ENCODE measurements at places on chromosomes 1 and 21.

GRCh38 chr1:117364240-117364639, 3.0 kb upstream of the MAN1A2 start:
- ATAC-seq, result no peak

DNA sequence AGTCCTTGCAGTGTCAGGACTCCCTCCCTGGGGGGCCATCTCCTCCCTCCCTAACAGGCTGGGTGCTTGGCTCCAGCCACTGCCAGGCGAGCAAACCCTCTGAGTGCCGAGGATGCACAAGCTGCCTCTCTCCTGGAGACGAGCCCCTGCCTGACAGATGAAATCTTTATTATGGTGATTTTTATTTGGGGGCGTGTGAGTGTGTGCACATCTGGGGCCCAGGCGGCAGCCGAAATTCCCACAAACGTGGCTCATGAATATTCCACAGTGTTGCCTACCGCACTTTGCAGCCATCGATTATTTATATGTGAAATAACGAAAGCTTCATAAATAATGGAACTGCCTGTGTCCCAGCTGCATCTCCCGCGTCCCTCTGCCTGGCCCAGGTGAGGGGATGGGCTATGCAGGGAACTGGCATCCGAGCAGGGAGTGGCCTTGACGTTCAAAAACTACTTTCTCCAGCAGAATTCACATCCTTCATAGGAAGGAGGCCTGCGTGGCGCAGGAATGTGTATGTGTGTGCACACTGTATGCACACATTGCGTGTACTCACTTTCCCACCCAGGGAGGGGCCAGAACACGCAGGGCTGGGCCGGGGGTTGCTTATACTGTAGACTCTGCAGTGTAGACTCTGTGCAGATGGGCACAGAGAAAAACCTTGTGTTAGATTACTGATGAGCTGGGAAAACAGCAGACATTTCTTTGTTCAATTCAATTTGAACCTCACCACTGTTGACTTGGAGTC, 73.1 kb downstream of the UBIAD1 start:
- ATAC-seq, result no peak

GRCh38 chr1:116880917-116881316, 28.8 kb upstream of the PTGFRN start:
- no peak for ATAC-seq

DNA sequence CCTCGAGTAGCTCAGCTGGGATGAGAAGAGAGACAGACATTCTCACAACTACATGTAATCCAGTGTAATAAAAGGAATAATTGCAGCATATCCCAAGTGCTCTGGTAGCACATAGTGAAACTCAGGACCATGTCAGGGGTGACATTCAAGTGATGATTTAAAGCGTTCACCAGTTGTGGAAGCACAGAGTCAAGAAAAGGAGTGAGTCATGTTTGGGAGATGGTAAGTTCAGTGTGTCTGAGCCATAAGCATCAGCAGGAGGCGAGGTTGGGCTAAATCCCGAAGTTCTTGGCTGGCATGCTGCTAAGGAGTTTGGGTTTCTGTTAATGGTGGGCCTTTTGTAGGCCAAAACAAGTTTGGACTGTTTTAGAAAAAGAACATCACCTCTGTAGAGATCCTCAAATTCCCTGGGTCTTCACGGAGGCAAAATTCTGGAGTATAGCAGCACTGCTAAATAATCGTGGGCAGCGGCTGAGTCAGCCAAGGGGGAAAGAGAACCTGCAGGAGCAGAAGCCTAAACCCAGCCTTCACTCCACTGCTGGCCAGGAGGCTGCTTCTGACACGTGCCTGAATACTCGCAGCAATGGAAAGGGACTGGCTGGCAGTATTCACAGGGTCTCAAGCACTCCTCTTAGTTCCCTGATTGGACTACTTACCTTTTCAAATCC, 7.2 kb upstream of the NHLH1 start:
- no peak for ATAC-seq

GRCh38 chr1:223339861-223340260, 24.1 kb downstream of the SUSD4 start:
- no peak for ATAC-seq

DNA sequence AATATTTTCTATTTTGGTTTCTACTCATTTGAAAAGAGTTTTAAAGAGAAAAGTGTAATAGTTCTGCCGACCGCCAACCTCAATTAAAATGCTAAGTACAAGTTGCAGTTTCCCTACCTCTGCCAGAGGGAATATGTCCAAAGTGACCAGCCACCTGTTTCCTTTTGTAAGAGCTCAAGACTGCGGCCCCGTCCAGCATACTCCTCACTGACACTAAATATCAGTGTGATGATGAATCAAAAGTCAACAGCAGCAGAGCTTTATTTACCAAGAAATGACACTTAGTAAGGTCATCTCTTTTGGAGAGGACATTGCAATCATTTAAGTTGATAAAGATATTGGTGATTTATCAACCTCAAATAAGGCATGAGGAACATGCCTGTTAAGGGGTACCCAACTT, 57.4 kb upstream of the NRIP1 start:
- ATAC-seq, result no peak

DNA sequence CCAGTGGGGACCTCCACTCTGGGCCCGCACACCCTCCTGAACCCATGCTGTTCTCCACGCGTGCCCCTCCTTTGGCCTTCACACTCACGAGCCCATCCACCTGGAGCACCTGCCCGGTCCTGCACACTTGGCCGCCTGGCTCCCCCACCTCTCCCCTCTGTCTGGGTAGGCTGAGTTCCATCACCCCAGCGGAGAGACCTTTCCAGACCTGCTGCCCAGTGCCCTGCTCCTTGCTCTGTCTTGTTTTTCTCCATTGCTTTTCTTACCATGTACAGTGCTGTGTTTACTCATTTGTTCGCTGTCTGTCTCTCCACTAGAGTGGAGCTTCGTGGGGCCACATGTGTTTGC, 351.0 kb upstream of the VAMP3 start:
- ATAC-seq, result no peak

- no peak for ATAC-seq
These were observed 7.9 kb downstream of the CEPT1 start for GRCh38 chr1:111147948-111148347.

DNA sequence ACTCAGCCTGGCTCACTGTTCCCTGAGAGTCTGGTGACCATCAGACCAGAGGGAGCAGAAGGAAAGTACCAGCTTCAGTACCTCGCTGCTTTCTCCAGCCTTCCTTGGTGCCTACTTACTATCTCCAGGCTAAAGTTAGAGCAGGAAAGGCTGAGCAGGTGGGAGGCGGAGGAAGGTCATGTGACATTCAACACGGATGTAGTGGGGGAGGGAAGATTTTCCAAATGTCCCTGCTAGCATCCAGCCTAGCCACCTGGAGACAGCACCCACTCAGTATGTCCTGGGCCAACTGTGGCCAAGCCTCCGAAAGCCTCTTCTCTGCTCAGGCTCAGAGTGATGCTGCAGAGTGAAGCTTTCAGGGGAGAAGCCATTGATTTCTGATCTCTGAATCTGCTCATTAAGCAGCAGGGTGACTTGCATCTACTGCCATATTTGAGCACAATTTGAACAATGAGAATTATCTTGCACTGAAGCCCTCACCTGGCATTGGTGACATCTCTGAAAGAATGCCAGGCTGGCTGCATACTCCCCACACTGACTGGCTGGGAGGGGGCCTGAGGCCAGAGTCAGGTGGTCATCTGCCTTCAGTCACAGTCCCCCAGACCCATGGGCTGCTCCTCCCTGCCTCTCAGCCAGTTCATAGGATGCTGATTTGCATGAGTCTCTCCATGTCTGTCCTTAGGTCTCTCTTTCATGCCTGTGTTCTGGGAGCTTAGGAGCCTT, 86.2 kb downstream of the KCND3 start:
- no peak for ATAC-seq

DNA sequence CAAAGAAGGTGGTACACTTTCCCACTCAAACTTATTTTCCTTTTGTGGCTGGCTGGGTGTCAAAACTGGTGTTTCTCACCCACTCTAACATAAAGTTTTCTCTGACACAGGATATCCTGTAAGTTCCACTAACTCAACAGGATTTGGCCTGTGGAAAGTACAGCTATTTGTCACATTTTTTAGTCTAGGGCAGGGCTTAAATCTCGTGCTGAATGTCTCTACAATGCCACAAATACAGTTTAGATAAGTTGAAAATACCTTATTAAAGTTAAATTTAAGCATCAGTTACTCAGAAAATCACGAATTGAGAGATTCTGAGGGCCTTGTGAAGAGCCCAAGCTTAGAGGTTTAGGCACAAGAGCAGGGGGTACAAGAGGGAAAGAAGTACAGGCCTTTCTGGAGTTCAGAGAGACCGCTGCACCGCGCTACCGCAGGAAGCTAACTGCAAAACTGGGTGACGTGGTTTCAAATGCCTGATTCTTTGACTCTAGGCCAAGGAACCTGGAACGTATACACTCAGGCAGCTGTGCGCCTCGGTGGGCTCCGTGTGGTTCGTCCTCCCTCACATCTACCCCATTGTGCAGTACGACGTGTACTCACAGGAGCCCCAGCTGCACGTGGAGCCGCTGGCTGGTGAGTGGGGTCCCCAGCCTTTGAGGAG, 23.4 kb upstream of the PWP2 start:
- peak; percentile 81 for ATAC-seq

DNA sequence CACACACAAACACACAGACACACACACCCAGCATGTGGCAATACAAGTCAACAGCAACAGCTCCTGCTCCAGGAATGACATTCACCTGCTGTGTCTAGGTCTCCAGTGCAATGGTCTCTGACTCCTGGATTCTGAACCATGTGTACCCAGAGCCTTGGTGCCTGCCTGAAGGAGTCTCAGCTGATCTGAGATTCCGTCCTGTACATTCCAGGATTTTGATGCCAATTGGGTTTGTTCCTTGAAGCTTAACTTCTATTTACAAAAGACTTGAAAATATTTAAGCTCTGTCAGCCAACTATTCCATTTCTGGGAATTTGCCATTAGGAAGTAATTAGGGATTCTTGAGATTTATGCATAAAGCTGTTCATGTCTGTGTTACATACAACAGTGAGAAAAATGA, 85.4 kb upstream of the LRRC8D start:
- no peak for ATAC-seq

DNA sequence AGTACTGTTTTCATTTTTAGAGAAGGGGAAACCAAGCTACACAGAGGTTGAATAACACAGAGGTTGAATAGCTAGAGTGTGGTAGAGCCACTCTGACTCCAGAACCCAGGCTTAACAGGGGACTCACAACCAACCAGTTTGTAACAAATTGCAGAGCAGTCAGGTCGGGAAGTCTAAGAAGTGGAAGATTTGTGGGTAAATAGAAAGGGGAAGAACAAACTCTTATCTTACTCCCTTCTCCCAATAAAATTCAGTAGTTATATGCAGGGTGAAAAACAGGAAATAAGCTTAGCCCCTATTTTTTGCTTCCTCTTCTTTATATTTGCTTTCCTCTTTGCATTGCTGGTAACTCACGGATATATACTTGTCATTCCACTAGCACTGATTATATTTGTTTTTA, 23.2 kb downstream of the CDC42 start:
- no peak for ATAC-seq

- ATAC-seq, result no peak
These were observed 112.6 kb downstream of the SEC16B start for GRCh38 chr1:177857285-177857684.

- no peak for ATAC-seq
These were observed 69.0 kb upstream of the DEPDC1 start for GRCh38 chr1:68565923-68566322.

GRCh38 chr1:42420911-42421585, 34.8 kb downstream of the ZMYND12 start:
- ATAC-seq, result no peak

DNA sequence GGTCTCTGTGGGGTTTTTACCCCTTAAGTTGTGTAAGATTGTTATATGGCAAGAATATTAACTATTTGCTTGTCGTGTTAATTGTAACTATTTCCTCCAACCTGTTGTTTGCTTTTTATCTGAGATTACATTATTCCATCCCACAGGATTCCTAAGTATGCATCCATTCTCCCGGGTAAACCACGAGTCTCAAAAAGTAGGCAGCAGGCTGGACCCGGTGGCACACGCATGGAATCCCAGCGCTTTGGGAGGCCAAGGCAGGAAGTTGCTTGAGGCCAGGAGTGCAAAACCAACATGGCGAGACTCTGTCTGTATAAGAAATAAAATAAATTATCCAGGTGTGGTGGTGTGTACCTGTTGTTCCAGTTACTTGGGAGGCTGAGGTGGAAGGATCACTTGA, 12.6 kb upstream of the RSPO1 start:
- no peak for ATAC-seq

GRCh38 chr1:147225193-147225730, at the start of gene FMO5:
FMO5 (minus strand) TSS chr1:147225339; CDS start chr1:147225029, 310 bp downstream.
- peak; percentile 94 for ATAC-seq

- ATAC-seq, result no peak
These were observed 45.9 kb downstream of the CAMSAP2 start for GRCh38 chr1:200784576-200784975.

- ATAC-seq, result peak; percentile 35
These were observed 36.1 kb downstream of the LRRC40 start for GRCh38 chr1:70169018-70169839.

DNA sequence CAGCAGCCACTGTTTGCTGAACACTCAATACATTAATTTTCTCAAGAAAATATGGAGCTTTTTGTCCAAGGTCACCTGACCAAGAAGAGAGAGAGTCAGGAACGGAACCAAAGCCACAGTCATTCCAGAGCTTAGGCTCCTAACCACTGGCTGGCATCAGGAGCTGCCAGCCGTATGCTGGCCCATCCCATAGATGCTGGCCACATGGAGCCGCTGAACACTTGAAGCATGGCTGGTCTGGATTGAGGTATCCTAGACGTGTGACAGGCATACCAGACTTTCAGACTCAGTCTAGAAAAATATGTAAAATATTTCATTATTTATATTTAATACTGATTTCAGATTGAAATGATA, 458.7 kb downstream of the MATN1 start:
- ATAC-seq, result no peak

DNA sequence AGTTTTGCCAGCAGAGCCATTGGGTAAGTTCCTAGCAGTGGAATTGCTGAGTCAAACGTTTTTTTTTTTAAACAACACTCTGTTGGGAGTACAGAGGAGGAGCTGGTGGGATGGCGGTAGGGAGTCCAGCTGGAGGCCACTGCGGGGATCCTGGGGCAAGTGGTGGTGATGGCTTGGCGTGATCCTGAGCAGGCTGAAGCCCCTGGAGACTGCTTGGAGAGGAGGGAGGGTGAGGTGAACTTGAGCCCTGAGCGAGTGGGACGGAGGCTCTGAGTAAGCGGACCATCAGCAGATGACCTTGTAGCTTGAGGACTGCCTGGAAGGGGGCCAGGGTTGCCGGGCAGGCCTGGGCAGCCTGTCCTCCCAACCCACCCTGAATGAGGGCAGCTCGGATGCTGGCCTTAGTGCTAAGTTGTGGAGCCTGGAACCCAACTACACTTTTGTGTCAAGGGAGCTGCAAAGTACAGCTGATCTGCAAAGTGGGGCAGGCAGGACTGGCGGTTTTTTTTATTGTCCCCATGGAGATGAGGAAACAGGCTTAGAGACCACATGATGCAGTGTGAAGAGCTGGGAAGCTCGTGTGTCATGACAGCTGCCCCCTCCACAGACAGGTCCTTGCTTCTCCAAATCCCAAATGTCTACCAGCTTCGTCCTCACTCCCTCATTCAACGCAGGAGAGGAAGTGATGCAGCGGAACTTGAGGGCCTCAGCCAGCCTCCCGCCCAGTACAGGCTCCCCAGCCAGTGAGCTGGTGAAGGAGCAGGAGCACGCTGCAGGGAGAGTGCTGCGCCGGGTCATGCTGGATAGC, 20.2 kb downstream of the MRPL37 start:
- ATAC-seq, result no peak

GRCh38 chr1:206575894-206576737, 36.1 kb downstream of the EIF2D start:
- no peak for ATAC-seq

All from activated CD4-positive, CD25-positive, alpha-beta regulatory T cell treated with anti-CD3 and anti-CD28 coated beads, Interleukin-2, amount 50 U/mL, for 24 hours (primary cell).